Stimulated activated CD4-positive, alpha-beta T cell treated with anti-CD3 and anti-CD28 coated beads, Interleukin-1b, Interleukin-23, amount 100 ng/mL, for 24 hours (primary cell): ENCODE measurements at places on chromosomes 2 and 18.

GRCh38 chr2:166094325-166094724, 33.5 kb downstream of the SCN1A start:
- DNase-seq: no peak

GRCh38 chr2:199405241-199405640, 52.5 kb downstream of the SATB2 start:
- no peak for DNase-seq

DNA sequence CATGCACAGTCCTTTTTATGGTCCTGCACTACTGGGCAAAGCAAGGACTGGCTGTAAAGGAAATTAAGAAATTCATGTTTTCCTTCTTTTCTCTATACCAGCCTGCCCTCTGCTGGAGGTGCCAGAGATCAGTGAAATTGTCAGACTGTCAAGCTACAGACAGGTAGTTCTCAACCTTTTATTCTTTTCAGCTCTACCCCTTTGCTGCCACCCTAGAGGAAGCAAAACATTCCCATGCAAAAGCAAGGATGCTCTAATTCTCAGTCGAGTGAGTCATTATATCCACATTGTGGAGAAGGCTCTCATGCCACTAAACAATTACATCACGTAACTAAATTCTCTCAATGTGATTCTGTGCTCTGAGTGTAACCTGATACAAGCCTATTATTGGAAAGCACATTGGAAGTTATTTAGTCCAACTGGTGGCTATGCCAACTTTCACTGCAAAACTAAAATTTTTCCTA, 25.0 kb upstream of the RAPGEF4 start:
- DNase-seq: no peak

DNA sequence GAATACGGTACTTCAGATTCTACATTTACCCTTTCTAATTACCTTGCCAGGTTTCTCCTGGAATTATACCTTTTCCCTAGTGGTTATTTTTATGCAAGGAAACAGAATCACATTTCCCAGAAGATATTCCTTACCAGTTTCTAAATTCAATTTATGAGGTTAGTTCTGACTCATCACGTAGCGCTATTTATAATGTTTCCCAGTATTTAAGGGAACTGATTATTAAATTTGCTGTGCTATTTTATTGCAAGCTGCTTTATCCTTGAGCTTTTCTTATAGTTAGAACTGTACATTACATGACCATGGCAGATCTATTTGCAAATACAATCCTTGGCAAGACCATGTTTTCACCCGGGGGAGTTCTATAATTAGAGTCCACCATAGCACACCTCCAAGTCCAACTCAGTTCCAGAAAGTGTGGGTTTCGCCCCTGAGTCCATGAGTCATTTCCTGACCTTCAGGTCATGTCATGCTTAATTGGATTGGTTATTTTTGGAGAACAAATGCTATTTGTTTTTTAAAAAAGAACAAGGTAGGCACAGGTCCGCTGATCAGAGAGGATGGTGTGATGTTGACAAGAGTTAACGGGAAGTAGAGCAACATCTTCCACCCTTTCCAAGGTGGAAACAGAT, 126.6 kb downstream of the ZNF532 start:
- DNase-seq: no peak

DNA sequence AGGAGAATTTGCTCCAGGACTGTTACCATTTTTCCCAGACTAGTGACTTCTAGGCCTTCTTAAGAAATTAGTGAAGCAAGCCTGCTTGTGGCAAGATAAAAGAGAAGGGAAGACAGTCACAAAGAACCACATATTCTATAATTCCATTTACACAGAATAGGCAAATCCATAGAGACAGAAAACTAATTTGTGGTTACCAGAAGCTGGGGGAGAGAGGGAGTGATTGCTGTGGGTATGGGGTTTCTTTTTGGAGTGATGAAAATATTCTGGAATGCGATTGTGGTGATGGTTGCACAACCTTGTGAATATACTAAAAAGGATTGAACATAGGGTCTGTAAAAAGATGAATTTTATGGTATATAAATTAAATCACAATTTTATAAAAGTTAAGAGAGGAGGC, 37.5 kb upstream of the SIX2 start:
- no peak for DNase-seq

DNA sequence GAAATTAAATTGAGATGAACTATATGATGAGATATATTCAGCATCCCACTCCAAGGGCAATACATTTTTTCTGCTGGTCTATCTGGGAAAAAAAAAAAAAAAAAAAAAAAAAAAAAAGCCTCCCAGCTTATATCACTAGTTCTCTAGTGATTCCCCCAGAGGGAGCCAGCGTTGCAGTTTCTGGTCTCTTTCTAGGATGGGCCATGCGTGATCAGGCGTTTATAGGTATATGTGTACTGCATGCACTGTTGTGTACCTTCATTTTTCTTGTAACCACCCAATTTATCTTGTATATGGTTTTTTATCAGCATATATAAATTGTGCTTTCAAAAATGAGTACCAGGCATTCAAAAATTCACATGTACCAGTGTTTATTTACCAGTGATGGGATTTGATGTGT, 35.1 kb downstream of the DCDC2C start:
- DNase-seq: no peak

DNA sequence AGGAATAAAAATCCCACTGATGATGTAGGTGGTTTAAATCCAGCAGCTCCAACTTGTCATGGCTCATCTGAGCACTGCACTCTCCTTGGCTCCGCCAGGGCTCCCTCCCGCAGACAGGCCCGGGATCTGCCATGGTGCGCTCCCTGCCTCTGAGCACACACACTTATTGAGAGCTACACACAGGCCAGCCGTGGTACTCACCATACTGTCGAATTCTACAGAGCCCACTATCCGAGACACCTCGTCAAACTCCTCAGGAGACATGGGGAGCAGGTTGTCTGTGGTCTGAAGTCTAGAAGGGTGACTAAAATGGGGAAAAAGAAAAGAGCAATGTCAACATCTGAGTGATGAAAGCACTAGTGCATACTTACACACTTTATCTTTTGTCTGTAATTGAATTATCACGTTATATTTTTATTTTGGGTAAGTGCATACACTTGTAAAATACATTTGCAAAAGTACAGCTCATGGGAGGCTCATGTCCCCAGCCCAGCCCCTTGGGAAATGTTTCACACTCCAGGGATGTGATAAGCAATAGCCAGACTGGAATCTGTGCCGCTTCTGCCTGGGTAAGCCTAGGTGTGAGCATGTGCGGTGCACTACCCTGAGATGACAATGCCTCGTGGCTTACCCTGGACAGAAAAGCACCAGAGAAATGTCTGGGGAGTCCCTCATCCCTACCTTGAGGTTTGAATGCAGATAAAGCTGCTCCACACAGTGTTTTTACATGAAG, 39.2 kb downstream of the STAT1 start:
- no peak for DNase-seq

DNA sequence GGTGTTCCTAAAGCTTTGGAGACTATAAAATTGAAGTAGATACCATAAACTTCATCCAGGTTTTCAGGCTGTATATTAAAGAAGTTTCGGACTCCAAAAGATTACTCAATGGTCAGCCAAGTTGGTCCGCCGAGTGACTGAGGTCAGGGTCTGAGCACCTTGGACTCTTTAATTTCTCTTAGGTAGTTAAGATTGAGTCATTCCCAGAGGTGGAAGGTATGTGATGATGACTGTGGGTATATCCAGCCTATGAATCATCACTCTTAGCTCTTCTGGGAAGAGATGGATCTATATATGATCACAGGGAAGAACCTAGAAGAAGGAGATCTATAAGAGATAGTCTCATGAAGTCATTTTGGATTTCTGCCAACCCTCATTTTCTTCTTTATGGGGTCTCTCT, 3.3 kb downstream of the ITGA6 start:
- no peak for DNase-seq

GRCh38 chr2:2569836-2570235, 238.8 kb upstream of the MYT1L start:
- no peak for DNase-seq

DNA sequence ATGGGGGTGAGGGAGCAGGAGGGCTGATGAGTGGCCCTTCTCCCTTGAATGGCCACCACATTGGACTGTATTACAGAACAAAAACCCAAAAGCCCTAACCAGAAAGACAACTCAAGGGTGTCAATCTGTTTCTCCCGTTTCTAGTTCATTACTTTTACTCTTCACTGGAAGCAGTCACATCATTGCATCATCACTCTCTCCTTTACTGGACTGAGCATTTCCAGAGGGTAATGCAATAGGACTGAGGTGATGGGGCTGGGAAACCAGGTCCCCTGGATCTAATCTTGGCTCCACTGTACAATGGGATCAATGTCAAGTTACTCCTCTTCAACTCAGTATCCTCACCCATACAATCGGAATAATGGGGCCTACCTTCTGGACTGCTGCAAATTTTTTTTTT, 56.1 kb downstream of the BCL2 start:
- no peak for DNase-seq
